LoVo (cell line): ENCODE measurements at places on chromosomes 5 and 9.

- DNase-seq: no peak
Observed at GRCh38 chr5:113194591-113194990, 218.0 kb downstream of the DCP2 start.

DNA sequence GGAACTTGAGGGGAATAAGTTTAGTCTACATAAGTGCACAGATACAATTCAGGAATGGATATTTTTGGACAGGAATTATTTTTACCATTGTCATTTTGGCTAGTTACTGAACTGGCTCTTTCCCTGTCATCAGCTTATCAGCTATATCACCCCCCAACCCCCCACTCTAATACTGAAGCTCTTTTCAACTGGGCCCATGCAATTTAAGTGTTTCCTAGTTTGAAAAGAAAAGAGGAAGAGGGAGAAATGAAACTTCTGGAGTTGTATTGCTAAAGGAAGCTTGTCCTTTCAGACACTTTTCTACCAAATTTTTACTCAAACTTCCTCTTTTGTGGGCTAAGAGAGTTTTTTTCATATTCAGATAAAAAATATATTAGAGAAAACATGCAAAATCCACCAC, 18.5 kb upstream of the TIMD4 start:
- no peak for DNase-seq

- DNase-seq: no peak
Observed at GRCh38 chr5:116905885-116906284, 331.3 kb upstream of the SEMA6A start.

GRCh38 chr5:958701-959571, 49.7 kb upstream of the NKD2 start:
- DNase-seq: peak; percentile 42

DNA sequence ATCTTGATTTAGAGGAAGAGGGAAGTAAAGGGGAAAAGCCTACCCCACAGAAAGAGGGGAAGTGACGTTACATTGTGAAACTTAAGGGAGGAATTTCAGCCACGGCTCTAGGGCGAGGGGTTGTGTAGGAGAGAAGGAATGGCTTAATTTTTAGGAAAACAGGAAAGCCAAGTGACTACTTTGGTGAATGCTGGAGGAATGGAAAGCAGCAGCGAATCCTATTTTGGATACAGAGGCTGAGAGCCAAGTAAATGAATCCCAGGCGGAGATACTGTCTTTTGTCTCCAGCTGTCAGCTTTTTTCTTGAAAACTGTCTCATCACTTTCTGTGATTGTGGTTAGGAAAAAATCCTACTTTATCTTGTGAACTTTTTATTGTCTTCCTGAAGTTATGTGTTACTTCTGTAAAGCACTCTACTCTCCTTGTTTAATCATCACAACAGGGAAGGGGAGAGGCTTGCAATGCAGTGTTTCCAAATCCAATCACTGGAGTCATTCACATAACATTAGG, 188.4 kb downstream of the TSSK1B start:
- DNase-seq: no peak

GRCh38 chr5:159174511-159175168, 34.7 kb downstream of the RNF145 start:
- no peak for DNase-seq

- DNase-seq: no peak
Observed at GRCh38 chr9:123657099-123657498, 272.8 kb downstream of the DENND1A start.

DNA sequence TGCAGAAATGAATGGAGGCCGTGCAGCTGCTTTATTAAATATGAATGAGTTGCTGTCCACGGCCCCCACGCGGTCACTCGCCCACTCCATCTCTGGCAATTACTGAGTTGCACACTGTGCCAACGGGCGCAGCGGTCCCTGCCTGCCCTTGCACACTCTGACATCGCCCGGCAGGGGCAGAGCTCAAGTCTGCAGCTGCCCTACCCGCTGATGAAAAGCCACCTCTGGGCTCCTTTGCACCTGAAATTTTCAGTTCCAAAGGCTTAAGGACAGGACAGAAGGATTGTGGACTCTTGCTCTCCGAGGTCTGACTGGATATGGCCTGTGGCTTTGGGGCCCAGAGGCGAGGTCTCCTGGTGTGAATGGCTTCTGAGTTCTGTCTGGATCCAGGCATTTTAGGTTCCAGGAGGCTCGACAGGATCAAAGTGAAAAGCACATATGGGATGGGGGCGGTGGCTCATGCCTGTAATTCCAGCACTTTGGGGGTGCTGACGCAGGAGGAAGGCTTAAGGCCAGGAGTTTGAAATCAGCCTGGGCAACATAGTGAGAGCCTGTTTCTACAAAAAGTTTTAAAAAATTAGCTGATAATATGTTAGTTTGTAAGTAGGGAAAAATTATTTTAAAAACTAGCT, 201.8 kb downstream of the PAX5 start:
- no peak for DNase-seq

DNA sequence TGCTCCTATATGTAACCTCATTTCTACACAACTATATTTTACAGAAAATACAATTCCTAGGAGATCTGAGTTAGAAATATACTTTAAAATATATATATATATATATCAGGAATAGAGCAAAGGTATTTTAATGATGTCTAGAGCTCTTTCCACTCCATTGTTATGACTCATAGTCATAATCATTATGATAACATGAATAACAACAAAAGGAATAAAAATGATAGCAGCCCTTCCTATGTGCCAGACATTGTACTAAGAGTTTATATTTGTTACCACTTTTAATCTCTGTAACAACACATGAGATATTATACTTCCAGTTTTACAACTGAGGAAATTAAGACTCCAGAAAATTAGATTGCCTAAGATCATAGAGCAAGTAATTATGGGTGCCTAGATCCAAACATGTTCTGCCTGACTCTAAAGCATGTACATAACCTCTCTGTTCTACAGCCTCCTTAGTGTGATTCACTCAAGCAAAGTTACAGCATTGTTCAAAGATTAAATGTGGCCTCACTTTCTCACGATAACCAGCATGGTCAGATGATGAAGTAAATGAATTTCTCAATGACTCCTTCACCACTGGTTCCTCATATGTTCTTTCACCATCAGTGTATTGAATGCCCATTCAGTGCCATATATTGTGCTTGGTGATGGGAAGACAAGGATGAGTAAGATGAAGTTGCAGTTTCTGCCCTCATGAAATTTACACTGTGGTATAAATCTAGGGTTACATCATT, 452.1 kb downstream of the EFNA5 start:
- no peak for DNase-seq

DNA sequence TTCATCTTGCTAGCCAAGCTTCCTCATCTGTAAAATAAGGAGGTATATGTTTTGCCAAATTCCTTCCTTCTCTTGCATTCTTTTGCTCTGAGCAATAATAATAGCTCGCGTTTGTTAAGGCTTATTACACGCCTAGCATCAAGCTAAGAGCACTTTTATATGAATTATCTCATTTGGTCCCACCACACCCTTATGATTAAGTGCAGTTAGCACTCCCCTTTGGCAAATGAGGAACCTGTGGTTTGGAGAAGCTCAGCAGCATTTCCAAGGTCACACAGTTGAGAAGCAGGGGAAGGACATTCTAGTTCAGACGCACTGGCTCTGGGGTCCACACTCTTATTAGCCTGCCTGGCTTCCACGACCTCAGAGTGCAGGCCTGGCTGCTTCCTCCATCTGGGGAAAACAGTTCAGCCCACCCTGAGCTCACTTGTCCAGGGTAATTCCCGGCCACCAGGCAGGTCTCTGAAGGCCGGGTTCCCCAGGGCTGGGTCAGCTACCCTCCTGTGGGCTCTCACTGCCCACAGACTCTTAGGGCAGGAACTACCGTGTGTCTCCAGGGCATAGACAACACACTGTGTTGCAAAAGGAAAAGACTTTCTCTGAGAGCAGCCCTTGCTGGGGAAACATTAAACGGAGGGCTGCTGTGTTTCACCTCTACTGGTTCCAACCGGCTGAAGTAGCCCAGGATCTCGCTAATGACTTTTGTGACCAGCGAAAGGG, 9.9 kb upstream of the FBP1 start:
- DNase-seq: peak; percentile 80

DNA sequence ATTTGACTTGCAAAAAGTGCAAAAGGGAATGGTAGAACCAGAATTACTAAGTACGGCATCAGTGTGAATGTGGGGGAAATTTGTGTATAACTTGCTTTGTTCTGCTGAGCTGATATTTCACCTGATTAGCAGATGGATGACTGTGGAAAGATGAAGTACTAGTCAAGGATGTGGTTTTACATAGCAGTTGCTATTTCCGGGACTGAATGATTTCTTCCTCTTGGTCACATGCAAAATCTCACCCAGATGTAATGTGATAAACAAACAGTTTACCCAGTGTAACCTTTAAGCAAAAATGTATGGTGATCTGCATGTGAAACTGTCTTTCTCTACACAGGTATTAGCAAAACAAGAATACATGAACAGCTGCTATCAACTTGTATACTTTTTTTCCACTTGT, 46.1 kb downstream of the DCP2 start:
- no peak for DNase-seq

DNA sequence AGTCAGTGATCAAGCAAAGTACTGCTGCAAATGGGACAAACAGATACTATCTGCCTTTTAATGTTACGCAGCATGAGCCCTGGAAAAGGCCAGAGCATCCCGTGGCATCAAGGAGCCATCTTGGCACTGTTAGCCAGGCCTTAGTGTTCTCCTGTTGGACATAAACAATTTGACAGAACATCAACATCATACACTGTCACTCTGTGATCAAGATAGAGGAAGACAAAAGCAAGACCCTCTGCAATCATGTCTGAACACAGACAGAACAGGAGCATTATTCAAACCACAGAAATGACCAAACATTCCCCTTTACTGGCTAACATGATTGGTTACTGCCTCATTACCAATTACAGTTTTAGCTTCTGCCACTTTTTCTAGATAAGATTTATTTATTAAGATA, 21.2 kb upstream of the ROPN1L start:
- no peak for DNase-seq

DNA sequence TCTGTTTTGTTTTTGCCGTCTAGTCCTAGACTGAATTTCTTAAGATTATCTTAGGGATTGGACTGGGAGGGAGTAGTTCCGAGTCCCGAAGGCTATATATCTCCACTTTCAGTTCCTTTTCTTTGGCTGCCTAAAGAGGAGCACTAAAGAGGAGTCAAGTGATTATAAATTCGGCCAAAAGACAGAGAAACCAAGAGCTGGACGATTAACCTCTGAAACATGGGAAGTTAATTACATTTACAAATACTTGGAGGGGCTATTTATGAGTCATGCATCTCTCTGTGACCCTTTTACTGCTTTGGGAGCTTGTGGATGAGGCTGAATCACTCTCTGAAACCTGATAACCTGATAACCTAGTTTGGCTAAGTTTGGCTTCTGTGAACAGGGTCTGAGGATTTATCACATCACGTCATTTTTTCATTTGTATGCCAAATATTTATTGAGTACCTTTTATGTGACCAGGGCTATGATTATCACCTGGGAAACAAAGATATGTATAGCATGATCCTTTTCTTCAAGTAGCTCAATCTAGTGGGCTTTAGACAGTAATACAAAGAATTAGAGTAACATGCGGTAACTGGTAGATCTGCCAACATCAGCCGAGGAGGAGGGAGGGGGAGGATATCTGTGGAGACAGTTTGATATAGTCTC, 180.9 kb downstream of the CD180 start:
- peak; percentile 77 for DNase-seq

GRCh38 chr5:149941795-149942194, 2.8 kb downstream of the PDE6A start:
- no peak for DNase-seq

DNA sequence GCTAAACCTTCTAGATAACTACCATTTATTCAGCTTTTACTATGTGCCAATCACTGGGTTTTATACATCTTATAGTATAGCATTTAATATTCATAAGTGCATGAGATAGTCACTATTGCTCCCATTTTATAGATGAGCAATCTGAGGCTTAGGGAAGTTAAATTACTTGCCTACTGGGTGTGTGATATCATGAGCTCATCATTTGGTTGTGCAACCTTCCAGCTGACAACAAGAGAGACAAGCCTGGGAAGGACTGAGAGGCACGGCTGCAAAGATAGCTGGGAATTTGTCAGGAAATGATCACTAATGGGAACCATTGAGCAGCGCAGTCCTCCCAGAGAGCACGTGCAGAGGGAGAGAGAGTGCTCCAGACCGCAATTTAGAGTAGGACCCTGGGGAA, 481.6 kb upstream of the KIF2A start:
- DNase-seq: no peak

DNA sequence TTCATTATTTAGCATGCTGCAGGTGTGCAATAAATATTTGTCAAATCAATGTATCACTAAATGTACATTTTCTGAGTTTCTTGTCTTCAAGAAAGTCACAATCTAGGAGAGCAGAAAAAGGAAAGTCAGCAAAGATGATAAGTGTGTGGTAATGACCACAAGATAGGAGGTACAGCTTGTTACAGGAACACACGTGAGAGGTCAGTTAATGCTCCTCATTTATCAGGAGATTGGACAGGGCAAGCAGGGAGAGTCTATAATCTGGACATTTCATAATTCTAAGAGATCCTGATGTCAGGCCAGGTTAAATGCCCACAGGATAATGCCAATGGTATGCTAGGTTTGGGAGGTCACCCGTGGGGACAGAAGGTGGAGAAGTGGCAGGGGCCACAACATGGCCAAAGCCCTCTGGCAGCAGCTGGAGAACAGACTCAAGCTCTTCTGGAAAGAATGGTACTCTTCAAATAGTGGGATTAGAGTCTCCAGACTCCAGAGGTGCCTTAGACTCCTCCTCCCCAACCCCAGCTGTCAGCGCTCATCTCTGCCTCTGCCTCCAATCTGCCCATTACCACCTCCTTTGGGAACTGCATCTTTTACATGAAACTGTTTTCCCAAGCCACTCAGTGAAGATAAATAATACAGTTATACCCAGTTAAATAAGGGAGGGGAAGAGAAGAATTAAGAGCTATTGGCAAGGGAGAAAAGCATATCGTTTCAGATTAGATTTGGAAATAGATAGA, 114.3 kb downstream of the ASTN2 start:
- DNase-seq: no peak

GRCh38 chr9:15211815-15212495, 95.1 kb downstream of the TTC39B start:
- no peak for DNase-seq

- DNase-seq: peak; percentile 47
Observed at GRCh38 chr9:20621471-20622329, 599 bp downstream of the MLLT3 start.

- no peak for DNase-seq
Observed at GRCh38 chr9:96178153-96178552, 123.8 kb downstream of the HSD17B3 start.

DNA sequence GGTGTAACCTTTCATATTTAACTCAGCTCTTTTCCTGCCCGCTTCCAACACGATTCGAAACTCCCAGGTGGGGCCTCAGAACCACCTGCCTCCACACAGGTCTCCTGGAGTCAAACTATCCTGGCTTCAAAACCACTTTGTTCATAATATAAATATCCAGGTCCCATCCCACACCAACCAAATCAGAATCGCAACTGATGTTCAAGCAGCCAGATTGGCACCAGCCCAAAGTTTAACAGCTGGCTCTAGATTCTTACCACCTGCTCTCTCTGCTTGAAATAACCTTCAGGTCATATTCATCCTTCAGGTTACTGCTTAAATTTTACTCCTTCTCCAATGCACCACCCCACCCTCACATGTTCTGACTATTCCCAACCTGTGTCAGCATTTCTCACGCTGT, 231.4 kb upstream of the TRPM3 start:
- no peak for DNase-seq
